Endothelial cell of umbilical vein (primary cell): ENCODE measurements at places on chromosomes 2 and 18. TPM values are rescaled to one million over a fixed set of nuclear protein-coding genes. Genes with fewer than 3 reads are reported as not detected.

LGALSL gene
- total RNA-seq: 2.3 and 5.8 TPM in 2 replicates

POMC gene
- 0.69 and 2.7 TPM in 2 replicates for total RNA-seq

LRRC30 gene
- not detected in 2 replicates for total RNA-seq

KCNG2 gene
- not detected in 2 replicates for total RNA-seq

C18orf32 gene
- total RNA-seq: 27.4 and 28.4 TPM in 2 replicates

MTCL1 gene
- 36.7 and 75.7 TPM in 2 replicates for total RNA-seq

SERPINB7 gene
- total RNA-seq: not detected in 2 replicates
